ENCODE measurements at places on chromosomes 2 and 18. TPM values are rescaled to one million over a fixed set of nuclear protein-coding genes. Genes with fewer than 3 reads are reported as not detected.

DNA sequence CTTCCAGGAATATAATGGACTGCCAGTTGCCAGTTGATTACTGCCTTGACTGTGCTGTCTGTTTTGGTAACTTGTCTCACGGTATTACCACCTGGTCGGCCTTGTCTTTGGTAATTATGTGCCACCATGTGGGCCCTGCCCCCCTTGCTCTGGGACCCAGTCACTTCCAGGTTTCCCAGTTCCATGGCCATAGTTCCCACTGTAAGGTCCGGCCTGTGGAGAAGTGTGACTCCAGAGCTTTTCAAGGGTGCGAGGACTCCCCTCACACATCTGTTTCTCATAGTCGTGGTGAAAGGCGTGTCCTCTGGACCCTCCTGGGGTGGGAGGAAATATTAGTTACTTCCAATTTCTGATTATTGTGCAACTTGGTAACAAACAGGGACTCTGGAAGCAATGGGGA, 150.5 kb downstream of the SEPTIN10 start:
- H3K27ac ChIP-seq = no peak overlapping the region
- peaks cover 17% of the 10 kb centered on the region for H3K4me1 ChIP-seq
- no peak for DNase-seq
- H3K36me3 ChIP-seq = no peaks in the 10 kb centered on the region
- no peaks in the 10 kb centered on the region for H3K27me3 ChIP-seq
- H3K4me3 ChIP-seq = no peak overlapping the region

DNA sequence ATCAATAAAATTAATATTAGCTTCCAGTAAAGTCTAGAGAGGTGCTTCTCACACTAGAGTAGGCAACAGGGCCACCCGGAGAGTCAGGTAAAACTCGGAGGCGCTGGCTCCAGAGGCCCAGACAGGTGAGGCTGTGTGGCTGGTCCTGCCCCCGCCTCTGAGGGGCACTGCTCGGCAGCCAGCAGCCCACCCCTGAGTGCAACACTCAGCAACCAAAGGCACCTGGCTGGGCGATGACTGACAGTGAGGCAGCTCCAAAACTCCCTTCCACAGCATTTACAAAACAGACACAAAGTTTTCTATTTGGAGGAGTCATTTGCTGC, 138.8 kb upstream of the ID2 start:
- no peaks in the 10 kb centered on the region for H3K27me3 ChIP-seq
- no peak overlapping the region for H3K4me3 ChIP-seq
- no peaks in the 10 kb centered on the region for H3K4me1 ChIP-seq
- no peaks in the 10 kb centered on the region for H3K36me3 ChIP-seq
- H3K27ac ChIP-seq = no peak overlapping the region

Gene STARD6
- not detected for polyA plus RNA-seq

Gene ZBTB7C
- 0.58 TPM for polyA plus RNA-seq

Gene FAM110C
- polyA plus RNA-seq = 26.3 TPM

Gene PRR30
- polyA plus RNA-seq = not detected

Gene TRAPPC12
- polyA plus RNA-seq = 44.2 TPM

DNA sequence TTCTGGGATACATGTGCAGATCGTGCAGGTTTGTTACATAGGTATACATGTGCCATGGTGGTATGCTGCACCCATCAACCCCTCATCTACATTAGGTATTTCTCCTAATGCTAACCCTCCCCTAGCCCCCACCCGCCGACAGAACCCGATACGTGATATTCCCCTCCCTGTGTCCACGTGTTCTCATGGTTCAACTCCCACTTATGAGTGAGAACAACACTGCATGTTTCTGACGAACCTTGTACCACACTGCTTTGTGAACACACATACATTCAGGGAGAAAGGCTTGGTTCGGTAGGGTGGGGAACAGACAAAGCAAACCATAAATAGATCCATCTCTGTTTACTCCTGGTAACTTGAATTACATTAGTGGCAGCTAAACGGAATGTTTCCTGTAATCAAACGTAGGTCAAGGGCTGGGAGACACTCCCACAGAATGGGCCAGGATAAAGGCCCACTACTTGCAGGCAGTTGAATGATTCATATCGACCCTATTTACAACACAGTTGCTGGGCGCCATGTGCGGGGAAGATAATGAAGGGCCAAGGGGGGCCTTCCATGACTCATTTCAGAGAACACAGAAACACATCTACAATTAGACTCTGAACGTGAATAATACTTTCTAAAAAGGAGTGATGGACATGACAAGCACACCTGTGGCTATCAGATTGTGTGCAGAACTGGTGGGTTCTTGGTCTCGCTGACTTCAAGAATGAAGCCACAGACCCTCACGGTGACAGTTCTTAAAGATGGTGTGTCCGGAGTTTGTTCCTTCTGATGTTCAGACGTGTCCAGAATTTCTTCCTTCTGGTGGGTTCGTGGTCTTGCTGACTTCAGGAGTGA, 56.8 kb upstream of the KIDINS220 start:
- no peak for DNase-seq
- no peaks in the 10 kb centered on the region for H3K27me3 ChIP-seq
- H3K36me3 ChIP-seq = peaks cover 10% of the 10 kb centered on the region
- no peaks in the 10 kb centered on the region for H3K4me1 ChIP-seq

Gene SETBP1
- polyA plus RNA-seq = 3.3 TPM

Gene LRRTM4
- polyA plus RNA-seq = not detected

Gene MAP4K4
- 46.6 TPM for polyA plus RNA-seq

GRCh38 chr2:38791744-38792143, 13.7 kb downstream of the GEMIN6 start:
- H3K4me3 ChIP-seq = no peak overlapping the region
- DNase-seq = no peak
- H3K4me1 ChIP-seq = no peaks in the 10 kb centered on the region
- H3K27me3 ChIP-seq = no peaks in the 10 kb centered on the region
- H3K27ac ChIP-seq = no peak overlapping the region

DNA sequence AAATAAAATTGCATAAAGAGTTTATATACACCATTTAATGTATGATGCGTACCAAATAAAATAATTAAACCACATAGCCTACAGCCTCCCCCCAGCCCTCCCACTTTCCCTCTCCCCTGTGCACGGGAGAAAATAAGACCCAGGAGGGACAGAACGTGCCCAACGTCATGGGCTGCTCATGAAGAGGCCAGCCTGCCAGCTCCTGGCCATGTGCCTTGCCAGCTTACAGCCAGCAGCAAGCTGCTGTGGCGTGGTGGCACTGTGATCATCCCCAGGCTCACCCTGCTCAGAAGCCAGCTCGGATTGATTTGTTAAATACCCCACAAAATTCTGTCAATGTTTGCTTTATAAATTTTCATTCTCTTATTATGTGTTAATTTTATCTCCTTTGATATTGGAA, 7.6 kb downstream of the GPR148 start:
- no peaks in the 10 kb centered on the region for H3K36me3 ChIP-seq
- no peak overlapping the region for H3K4me3 ChIP-seq
- H3K4me1 ChIP-seq = no peaks in the 10 kb centered on the region
- DNase-seq = no peak

GRCh38 chr2:86300496-86300895, 36.9 kb downstream of the REEP1 start:
- H3K27ac ChIP-seq = no peak overlapping the region
- no peak overlapping the region for H3K4me3 ChIP-seq
- peaks cover 9% of the 10 kb centered on the region for H3K27me3 ChIP-seq
- no peak for DNase-seq

Data from keratinocyte (primary cell).